ENCODE measurements at places on chromosomes 2 and 18.
A peak's percentile ranks its signal among the peaks of the same experiment; 100 is the strongest.

- DNase-seq: no peak
Measured at GRCh38 chr2:5766561-5766960, 74.4 kb downstream of the SOX11 start.

- no peak for DNase-seq
Measured at GRCh38 chr18:77544792-77545191, 295.1 kb downstream of the GALR1 start.

DNA sequence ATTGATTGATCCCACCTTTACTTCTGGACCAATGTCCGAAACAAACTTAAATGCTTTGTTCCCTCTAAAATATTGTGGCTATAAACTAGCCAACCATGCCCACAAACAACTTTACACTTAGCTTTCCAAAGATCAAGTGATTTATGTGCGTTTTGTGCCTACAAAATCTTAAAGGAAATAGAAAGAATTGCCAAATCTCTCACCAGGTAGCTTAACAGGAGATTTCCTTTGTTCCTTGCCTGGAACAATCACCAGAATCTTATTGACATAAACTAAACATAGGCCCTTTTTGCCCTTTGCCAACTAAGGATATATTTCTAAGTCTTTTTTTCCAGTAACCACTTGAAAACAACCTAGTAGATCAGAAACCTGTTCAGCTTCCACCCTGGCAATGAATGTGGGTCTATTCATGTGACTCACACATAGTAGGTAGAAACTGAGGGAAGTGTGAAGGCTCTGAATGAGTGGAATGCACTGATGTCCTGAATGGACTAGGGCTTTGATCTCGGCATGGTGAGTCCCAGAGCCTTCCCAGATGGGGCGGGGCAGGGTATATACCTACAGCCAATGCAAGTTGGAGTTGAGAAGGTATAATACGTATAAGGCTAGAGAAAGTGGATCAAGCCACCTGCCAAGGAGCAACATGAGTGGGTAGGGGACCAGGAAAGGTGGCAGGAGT lies 94.6 kb upstream of the PPP1CB start:
- no peak for DNase-seq

DNA sequence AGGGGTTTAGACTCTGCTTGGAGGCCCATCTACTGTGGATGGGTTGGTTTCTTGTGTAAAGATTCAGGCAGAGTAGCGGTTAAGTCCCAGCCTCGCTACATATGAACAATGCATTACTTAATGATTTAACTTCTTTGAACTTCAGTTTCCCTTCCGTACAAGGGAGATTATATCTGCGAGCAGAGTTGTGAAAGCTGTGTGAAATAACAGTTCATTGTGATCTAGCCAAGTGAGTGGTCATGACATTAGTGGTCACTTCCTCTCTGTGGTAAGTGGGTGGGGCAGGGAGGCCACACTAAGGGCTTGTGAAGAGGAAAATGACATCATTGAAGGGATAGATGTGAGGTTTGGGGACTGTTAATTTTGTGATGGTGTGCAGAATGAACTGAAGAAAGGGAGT lies 14.1 kb upstream of the MEX3C start:
- no peak for DNase-seq

GRCh38 chr2:167607211-167607610 lies 640.2 kb downstream of the STK39 start:
- DNase-seq: no peak

GRCh38 chr2:17672583-17673317 lies 80.9 kb downstream of the SMC6 start:
- DNase-seq: no peak

DNA sequence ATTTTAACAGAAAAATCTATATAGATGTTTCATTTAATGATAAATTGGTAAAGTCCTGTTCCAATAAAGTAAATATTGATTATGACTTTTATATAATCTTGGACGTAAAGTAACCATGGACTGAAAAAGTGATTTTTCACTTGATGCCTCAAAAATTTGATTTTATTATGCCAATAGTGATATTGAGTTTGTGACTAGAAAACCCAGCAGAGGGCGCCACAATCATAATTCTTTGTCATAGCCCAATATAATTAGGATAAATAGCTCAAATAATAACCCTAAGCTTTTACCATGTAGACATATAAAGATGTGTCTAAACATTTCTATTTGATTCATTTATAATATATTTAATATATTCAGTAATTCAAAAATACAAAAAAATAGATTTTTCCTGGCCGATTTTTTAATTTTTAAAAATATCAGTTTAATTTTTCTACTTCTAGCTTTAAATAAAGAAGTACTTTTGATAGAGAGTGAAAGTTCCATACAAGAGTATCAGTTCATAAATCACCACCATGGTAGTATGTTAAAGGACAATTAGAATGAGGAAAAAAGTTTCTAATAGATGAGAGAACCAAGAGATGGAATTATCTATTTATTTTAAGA lies 30.7 kb downstream of the CAMKMT start:
- peak; percentile 10 for DNase-seq

GRCh38 chr18:46338205-46338604 lies 234.0 kb downstream of the HAUS1 start:
- DNase-seq: no peak

DNA sequence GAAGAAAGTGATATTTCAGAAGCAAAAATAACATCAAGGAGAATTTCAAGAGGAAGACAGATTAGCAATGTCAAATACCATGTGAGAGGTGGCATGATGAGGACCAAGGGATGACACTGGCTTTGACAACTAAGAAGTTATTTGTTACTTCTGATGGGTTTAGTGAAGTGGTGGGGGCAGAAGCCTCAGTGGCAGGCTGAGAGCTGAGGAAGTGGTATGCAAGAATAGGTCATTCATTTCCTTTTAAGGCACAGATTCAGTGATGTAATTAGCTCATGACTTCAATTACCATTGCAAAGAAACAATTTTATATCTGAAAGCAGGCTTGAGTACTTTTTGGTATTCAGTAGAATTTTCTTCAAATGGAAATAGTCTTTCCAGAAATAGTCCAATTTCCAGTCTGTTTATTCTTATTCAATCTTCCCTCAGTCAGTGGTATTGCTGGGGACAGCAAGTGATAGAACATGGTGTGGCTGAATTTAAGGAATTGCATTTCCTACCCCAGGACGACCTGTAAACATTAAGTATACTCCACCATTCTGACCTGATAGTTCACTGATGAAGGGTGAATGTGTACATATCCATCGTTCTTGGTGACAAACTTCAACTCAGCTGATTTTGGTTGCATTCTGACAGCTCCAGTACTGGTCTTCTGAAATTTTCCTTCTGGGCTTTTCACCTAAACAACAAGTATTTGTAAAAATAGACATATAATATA lies 28.2 kb downstream of the GEMIN6 start:
- DNase-seq: no peak

- DNase-seq: no peak
Measured at GRCh38 chr2:39550701-39551285, 113.7 kb upstream of the MAP4K3 start.

GRCh38 chr2:138490673-138491494 lies 10.7 kb upstream of the SPOPL start:
- no peak for DNase-seq

DNA sequence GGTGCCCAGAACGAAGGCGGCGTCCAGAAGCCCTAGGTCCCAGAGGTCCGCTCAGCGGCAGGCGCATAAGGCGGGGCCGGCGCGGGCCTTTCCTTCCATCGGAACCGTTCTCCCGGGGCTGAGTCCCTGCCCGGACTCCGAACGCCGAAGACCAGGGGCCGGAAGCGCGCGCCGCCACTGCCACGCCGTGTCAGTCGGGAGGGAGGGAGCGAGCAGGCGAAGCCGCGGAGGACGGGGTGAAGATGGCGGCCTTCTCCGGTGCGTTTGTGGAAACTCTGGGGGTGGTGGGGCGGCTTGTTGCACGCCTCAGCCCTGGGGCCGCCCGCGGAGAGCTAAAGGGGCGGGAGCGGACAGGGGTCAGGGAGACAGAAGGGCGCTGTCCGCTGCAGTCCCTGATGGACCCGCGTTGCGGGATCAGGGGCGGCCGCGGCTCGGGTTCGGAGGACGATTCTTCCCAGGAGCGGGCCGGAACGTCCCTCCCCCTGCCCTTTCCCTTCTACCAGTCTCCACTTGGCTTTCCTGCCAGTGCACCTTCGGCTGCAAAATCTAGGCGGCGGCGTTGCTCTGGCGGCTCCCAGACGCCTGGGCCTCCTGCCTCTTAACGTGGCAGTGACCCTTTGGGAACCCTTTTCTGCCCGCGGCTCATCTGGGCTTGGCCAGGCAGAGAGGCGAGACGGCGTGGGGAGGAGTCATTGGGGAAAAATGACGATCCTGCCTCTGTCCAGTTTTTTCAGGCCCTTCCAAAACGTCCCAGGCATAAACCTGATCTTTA lies at the start of gene DDX1:
Gene DDX1 (plus strand): TSS at position 177 of the 772 bp plus-strand sequence. CDS start 66 bp downstream, at position 243.
- peak; percentile 78 for DNase-seq

DNA sequence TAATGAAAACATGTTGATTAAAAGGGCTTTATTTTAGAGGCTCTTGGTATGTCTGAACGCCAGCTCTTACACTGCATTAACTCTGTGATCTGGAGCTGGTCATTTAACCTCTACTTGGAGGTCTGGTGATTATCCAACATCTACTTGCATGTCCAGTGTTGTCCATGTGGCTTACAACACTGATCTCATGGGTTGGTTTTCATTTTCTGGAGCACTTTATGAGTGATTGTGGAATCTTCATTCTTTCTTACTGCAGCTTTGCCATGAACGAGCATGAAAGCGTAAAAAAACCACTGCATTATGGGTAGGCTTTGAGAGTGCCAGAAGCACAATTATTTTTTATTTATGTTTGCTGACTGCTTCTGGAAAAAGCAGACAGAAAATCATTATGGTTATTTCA lies 4.8 kb downstream of the CCDC195 start:
- no peak for DNase-seq

GRCh38 chr18:80244956-80245730 lies 2.2 kb downstream of the PARD6G start:
- no peak for DNase-seq

DNA sequence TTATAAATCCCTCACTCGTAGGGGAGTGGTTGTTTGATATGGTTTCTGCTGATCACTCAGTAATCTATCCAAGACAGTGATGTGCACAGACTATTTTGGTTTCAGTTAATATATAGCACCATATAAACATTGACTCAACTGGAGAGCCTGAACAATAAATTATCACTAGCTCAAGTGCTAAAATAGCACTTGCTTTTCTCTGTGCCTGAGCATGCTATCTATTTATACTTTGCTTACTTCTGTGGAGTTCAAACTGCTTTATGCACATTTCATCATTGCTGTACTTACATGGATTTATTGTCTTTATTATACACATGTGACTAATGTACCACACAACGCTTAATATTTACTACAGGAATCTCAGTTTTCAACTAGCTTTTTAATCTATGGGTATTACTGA lies 133.6 kb downstream of the BCL2 start:
- no peak for DNase-seq

DNA sequence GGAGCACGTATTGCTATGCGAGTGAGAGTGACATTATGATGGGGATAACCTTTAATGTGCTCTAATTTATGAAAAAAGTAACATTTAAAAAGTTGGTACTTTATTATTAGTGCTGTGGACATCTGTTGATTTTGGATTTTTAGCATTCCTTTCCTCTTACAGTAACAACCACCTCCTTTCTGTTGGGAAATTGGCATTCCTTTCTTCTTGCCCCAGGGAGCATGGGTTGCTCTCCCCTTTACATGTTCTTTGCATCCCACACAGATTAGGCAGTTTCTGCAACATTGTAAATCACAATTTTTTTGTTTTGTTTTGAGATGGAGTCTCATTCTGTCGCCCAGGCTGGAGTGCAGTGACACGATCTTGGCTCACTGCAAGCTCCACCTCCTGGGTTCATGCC lies 300.2 kb downstream of the LPIN1 start:
- no peak for DNase-seq

- DNase-seq: no peak
Measured at GRCh38 chr18:56844556-56844955, 193.4 kb downstream of the WDR7 start.

- no peak for DNase-seq
Measured at GRCh38 chr18:41449612-41450011, 505.4 kb upstream of the PIK3C3 start.

DNA sequence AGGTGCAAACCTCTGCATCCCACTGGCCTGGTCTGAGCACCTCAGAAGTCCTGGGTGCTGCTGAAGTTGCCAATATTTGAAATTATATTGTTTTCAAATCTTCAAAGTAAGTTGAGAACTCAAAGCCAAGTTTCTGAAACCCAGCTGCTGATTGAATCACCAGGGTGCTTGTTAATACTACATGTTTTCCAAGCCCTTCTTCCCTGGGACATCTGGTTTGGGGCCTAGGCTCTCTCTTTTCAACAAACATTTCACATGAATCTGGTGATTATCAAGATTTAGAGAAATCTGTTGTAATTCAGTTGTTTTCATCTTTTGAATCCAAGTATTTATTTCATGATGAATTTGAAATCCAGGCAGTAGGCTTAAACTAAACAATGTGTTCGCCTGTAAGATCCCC lies 24.4 kb downstream of the MLPH start:
- no peak for DNase-seq

DNA sequence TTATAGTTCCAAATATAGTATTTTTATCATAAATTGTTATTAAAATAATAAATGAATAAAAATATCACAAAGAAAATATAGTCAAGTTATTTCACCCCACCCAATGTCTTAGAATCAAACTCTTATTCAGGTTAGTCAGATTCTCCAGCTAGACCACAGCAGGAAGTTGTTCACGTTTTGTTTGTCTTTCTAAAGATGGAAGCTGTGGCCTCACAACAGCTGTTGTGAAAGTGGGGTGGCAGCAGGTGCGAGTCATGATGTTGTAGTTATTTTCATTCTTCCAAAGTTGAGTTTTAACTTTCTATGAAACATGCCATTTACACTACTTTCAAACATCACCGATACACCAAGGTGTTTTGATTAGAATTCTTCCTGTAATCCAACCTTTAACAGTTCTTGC lies 272.9 kb downstream of the SLC8A1 start:
- no peak for DNase-seq

Data from NCI-H1930 (cell line).